ENCODE measurements at places on chromosomes 5 and 9. TPM values are rescaled to one million over a fixed set of nuclear protein-coding genes. Genes with fewer than 3 reads are reported as not detected.

GRCh38 chr9:91907484-91908292 is 42.3 kb downstream of the ROR2 start:
- DNase-seq, result no peak

DNA sequence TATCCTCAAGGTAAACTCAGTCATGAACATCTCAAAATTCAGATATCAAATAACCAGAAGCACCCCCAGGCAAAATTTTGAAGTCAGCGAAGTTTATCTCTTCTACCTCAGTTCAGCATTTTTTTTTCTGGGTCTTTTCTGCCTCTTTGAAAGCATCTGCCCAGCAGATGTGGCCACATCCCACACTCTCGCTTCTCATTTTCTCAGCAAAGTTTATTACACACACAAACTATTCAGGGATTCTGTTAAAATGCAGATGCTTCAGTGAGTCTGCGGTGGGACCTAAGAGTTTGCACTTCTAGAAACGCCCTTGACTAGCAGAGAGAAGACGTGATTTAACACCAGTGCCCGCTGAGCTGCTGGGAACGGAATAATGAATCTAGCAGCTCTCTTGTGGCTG is 19.3 kb downstream of the RASEF start:
- DNase-seq, result no peak

DNA sequence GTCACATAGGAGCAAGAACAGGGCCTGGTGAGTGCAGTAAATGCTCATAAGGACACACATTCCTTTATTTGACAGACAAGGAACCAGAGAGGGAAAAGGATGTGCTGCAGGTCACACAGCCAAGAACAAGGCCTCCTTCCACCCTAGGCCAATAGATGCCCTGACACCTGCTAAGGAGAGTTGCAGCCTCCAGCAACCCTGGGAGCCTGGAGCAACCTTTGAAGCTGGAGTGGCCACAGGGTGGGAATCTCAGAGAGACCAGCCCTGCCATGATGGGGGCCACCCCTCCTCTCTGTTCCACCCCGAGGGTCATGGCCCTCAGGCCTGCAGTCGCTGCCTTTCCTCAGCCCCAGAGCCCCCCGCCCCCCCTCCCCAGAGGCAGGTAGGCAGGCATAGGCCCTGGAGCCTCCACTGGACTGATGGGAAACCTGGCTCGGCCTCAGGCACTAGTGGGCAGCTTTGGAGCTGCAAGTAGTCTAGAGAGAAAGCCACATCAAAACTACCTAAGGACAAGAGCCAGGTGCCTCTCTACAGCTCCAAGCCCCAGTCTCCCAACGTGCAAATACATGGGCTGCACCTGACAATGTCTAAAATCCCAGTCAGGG is 116.1 kb upstream of the SPOCK1 start:
- DNase-seq, result no peak

GRCh38 chr5:50553560-50553984 is 112.5 kb upstream of the EMB start:
- no peak for DNase-seq

DNA sequence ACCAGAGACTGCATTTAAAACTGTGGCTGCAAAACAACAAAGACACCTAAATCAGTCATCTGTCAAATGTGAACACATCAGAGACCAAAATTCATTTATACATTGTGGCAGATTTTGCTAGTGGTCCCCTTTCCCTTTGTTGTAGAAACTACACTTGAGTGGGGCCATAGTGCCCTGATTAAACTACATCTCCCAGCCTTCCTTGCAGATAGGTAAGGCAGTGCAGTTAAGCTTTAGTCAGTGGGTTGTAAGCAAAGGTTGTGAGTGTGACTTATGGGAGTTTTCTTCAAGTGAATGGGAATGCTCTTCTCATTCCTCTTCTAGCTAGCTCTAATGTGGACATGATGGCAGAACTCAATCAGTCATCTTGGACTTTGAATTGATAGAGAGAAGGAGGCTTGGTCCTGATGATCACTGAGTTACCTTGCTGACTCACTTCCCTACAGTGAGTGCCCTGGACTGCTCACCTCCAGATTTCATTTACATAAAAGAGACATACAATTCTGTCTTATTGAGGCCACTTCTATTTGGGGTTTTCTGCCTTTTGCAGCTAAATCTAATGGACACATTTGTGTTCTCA is 35.2 kb upstream of the SPARC start:
- no peak for DNase-seq

DNA sequence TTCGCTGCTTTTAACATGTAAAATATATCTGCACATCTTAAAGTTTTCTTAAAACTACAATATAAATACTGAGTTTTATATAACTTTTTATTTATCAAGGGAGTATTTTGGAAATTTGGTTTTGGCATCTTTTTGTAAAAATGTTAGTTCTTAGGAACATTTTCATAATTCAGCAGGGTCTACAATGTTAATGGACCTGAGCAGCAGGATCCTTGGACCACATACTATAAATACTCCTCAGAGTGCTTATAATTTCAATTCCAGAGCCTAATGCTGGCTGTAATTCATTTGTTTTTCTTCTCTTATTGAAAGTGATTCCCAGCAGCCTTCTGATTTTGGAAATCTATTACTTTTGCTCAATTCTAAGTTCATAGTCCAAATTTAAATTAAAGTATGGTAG is 1216.2 kb downstream of the MAT2B start:
- peak; percentile 17 for DNase-seq

GRCh38 chr5:149271195-149271715 is 404 bp upstream of the AFAP1L1 start:
- no peak for DNase-seq

DNA sequence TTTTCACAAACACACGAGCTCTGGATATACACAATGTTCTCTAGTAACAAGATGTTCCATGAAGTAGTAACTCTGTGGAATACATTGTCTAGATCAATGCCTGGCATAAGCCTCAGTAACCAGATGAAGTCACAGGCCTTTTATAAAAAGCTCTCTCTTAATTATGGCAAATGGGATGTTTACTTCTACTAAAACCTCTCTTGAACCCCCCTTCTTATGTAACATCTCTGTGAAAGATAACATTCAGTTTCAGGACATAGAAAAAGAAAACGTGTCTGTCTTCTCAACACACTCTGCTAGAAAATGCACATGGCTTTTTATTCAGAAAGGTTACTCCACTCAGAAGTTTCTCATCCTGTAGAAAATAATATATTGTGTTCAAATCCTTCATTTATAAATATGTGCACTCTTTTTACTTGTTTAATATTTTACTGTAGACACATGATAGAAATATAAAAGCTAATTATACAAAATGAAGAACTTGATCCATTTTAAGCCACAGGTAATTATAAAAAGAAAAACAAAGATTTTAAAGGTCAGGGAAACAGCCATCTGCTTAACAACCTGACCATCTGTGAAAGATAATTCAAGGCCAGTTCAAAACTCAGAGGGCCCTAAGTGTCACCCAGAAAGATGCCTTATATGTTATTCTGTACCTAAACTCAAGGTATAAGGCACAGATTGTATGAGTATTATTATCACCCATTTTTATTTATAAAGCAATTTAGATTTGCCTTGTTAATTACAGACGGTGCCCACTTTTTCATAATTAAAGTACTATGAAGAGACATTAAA is 812.0 kb downstream of the CDH18 start:
- DNase-seq, result no peak

DNA sequence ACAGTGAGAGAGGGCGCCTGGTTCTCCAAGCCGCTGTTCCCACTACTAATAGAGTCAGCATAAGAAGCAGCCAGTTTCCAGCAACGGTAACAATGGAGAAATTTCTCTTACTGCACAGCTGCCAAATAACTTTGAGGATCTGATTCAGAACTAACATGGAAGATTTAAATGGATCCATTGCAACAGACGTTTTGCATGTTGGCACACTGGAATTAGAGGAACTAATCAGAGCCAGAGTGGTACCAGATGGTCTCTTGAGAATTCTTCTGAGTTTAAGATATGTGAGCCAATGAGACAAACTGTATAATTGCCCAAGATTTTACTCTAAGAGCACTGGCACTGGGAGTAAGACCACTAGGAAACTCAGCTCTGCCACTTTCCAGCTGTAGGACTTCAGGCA is 186.5 kb downstream of the EFNA5 start:
- no peak for DNase-seq

- no peak for DNase-seq
These were observed at the start of gene RGS14 for GRCh38 chr5:177357459-177358351. Gene RGS14 (plus strand): TSS chr5:177357924. CDS start chr5:177358025, 101 bp downstream.

DNA sequence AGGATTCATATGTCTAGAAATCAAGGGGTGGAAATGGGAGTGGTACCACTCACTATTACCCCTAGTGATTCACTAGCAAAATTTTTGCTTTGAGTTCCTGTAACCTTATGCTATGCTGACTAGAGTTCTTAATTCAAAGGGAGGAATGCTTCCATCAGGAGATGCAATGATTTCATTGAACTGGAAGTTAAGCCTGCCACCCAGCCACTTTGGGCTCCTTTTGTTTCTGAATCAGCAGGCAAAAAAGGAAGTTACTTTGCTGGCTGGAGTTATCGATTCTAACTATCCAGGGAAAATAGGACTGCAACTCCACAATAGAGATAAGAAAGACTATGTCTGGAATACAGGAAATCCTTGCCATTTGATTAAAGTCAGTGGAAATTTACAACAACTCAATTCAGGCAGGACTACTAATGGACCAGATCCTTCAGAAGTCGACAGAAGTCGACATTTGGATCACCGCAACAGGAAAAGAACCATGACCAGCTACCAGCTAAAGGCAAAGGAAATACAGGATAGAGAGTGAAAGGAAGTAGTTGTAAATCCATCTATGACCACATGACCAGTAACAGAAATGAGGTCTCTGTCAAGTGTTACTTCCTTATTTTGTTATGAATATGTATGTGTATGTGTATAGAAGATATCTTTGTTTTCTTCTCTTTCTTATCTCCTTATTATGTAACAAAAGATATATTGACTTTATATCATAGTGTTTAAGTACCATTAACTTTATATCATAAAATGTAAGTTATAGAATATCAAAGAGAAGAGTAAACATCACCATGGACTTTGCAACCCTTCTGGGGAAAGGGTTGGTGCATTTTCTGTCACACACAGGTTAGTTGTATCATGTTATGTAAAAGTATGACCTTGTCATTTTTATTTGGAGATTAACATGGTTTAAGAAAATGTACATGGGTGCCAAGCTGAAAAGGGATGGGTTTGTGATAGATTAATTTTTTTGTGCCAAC is 198.7 kb upstream of the HAPLN1 start:
- DNase-seq, result no peak

- DNase-seq, result no peak
These were observed 13.7 kb downstream of the SLC9A3 start for GRCh38 chr5:510521-510920.

DNA sequence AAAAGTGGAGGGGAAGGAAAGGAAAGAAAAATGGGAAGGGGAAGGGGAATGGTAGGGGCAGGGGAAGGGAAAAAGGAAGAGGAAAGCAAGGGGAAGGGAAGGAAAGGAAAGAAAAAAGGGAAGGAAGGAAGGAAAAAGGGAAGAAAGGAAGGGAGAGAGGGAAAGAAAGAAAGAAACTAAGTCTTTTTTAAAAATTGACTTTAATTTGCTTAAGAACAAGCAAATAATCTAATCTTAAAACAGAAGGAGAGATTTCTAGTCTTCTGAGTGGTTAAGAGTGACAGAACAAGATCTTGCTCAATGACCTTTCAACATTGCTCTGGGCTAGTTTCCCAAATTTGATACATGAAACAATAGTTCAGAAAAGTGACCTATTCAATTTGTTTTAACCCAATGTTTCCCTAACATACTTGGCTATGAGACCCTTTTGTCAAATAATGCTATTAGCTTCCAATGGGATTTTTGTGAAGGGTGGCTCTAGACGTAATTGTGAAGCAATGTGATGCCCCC is 33.4 kb upstream of the GLIS3 start:
- DNase-seq, result no peak

GRCh38 chr9:116279230-116279629 is 125.6 kb downstream of the PAPPA start:
- DNase-seq, result no peak

The UGT3A2 gene
- polyA plus RNA-seq, result 0.83 TPM

The CDC25C gene
- 2.4 TPM for polyA plus RNA-seq

The REEP5 gene
- 67.5 TPM for polyA plus RNA-seq

The OR1Q1 gene
- polyA plus RNA-seq, result not detected

The PCDHGA5 gene
- 2.6 TPM for polyA plus RNA-seq

The TAF11L2 gene
- polyA plus RNA-seq, result not detected

The CCNI2 gene
- 0.57 TPM for polyA plus RNA-seq

The MARCHF3 gene
- polyA plus RNA-seq, result 6.2 TPM

The SOHLH1 gene
- polyA plus RNA-seq, result 0.13 TPM

Data from hindlimb muscle (tissue), 1 donor.